AG04450 (cell line): ENCODE measurements at places on chromosomes 7 and 10.

DNA sequence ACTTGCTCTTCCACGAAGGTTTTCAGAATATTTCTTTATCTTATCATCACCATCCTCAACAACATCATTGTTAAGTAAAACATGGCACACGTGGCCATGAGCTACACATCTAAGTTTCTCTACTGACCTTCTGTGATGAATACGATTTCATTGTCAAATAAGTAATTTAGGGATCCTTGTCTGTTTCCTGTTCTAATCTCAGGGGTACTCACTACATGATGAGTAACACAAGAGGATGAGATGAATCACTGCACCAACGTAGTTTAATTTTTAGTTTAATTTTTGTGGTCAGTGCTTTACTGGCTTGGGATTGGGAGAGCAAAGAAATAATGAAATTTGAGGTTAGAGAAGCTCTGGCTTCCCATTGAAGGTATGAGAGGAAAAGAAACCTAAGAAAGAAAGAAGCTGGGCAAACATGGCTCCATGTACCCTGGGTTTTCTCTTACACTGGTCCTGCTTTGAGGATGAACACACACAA is 461.9 kb upstream of the KLF6 start:
- peak; percentile 79 for DNase-seq

- DNase-seq: no peak
Measured at GRCh38 chr7:140542228-140542603, 62.9 kb upstream of the MKRN1 start.

DNA sequence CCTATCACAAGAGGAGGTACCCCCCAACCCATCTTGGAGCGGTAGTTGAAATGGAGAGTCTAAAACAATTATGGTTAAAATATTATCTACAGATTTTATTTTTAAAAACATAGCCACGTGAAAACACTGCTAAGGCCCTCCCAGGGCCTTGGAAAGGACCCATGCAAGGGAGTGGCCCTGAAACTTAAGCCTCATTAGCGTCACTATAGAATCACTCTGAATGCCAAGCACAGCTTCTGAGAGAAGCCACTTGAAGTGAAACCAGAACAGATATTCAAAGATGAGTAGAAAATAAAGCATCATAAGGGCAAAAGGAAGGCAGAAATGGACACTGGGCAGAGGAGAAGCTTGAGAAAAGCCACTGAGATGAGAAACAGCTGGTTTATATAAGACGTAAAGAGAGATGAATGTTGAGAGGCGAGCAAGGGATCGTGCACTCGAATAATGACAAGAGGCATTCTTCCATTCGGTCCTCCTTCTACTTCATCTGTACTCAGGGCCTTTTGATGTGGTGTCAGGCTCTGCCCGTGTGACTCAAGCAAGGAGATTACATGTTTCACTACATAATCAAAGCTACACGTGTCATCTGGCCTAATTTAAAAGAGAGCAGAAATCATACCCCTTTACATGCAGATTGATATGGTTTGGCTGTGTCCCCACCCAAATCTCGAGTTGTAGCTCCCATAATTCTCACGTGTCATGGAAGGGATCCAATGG is 33.4 kb upstream of the SLC39A12 start:
- no peak for DNase-seq

DNA sequence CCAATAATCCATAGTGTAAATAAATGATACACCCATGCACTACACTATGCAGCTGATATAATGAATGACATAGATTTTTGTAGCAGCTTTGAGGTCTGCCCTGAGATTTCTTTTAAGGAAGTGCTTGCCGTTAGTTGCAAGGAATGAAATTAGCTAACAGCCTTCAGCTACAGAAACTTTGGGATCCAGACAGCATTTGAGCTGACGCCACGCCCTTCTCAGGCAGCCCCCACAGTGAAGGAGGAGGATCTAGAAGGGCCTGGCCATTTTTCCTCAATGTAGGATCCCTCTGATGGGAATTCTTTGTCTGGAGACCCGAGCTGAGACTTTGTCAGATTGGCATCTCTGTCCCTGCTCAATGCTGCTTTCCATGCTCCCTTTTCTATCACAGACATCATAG is 6.1 kb upstream of the PDK4 start:
- DNase-seq: no peak

GRCh38 chr7:111312966-111313365 is 222.0 kb downstream of the LRRN3 start:
- DNase-seq: no peak

DNA sequence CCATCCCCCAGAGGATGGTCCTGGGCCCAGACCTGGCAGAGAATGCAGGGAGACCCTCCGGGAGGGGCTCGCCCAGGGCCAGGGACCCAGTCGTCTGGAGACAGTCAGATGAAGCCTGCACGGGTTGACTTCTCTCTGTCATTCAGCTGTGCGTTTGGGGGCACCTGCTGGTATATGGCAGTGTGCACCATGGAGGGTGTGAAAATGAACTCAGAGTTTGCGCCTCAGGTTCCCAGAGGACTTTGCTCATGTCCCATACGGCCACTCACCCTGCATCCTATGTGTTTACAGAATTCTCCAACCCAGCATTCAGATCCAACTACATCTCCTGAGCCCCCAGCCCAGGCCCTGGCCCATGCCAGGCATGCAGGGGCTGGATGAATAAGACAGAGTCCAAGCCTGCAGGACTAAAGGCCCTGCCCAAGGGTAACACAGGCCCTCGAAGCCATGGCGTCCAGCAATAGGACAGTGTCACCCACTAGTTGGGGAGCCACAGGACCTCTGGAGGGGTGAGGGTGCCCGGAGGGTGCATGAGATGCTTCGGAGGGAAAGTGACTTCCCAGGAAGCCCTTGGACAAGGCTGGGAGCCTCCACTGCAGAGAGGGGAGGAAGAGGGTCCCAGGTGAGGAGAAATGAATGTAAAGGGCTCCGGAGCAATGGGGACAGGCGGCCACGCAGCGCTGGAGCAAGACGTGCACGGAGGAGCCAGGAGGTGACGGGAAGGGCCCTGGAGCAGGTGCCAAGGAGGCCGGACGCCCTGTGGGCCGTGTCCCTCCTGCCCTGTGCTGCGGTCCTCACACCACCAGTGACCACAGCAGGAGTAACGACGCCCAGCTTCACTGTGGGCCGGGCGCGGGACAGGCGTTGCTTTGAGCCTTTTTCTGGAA is 36.3 kb downstream of the CALML3 start:
- DNase-seq: no peak

GRCh38 chr10:30990971-30991646 is 40.6 kb downstream of the ZNF438 start:
- DNase-seq: no peak

DNA sequence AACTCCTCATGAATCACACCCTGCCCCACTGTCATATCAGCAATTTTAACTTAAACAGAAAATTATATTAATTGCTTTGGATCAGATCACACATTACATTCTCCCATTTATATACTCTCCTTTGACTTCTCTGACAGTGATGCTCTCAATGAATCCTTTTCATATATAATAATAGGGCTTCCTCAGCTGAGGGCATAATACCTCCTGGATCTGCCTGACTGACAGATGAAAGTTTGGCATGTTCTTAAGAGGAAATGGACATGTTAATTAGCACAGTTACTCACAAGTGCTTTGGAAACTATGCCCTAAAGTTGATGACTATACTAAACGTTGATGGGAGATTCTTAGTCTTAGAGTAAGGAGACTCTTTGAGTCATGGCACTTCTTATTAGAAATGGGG is 478.2 kb upstream of the LRRN3 start:
- DNase-seq: no peak

GRCh38 chr10:27383595-27384542 is 120.2 kb upstream of the RAB18 start:
- DNase-seq: no peak

DNA sequence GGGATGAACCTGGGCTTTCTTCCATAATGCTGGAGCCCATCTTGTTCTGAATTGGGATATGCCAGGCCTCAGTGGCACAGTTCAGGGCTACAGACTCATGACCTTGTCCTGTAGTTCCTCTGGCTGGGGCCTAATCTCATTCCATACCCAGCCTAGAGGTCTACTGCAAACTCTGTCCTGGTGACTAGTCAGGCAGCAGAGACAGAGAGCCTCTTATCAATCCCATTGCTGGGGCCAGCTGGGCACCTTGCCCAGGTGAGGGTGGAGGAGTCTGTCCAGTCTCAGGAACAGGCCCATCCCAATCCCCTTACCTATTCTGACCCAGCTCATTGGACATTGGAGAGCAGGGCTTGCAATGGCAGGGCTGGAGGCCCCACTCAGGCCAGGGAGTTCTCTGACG is 28.0 kb upstream of the COMTD1 start:
- DNase-seq: no peak

GRCh38 chr10:96344178-96344577 is 14.6 kb downstream of the OPALIN start:
- DNase-seq: no peak

DNA sequence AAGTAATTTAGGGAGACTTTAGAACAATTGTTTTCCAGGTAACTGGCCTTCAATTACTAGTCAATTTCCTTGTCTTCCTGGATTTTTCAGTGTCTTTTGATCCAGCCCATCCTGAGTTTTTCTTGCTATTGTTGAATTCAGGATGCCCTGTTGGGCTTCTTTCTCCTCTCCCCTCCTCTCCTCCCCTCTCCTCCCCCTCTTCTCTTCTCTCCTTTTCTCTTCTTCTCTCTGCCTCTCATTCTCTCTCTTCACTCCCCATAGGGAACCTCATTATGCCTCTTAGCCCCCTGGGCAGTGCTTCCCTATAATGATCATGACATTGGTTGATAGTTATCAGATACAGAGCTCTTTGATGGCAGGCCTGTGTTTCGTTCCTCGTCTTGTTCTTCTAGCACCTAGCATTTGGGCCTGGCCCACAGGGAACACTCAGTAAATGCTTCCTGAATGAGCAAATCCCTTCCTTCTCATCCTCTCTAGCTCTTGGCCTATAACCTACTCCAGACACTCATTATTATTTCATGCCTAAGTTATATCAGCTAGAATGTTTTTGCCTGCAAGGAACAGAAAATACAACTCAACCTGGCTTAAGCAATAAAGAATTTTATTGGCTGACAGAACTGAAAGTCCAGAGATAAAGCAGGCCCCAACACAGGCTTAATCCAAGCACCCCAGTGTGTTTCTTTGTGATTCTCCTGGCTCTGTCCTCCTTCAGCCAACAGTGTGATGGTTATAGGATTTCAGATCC is 56.8 kb downstream of the CACNB2 start:
- DNase-seq: no peak

DNA sequence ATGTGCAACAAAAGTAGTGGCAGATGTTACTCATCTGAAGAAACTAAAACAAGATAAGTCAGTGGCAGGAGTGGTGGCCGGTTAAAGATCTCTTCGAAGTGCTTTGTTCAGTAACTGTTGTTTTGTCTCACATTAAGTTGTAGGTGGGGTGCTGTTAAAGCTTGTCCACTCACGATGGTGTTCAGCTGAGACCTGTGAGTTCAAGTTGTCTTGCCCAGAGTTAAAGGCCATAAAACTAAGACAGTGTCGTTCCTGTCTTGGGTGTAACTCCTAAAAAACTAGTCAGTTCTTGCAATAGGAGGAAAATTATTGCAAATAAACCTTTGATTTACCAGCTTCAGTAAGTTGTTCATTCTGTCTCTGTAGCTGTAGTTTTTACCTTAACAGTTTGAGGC is 857 bp upstream of the FOXP2 start:
- no peak for DNase-seq

DNA sequence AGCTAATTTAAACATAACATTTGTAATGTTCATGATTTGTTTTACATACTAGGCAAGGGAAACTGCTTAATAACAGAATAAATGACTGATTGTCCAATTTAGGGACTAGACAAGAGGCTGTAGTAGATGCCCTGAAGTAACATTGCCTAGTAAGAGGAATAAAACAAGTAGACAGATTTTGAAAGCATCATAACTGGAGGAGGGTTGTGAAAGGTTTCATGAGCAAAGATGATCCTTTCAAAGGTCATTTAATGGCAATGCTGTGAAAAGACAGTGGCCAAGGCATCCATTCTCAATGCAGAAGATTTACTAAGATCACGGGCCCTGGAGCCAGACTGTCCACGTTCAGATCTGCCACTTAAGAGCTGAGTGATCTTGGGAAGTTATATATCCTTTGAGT is 44.8 kb upstream of the HHEX start:
- DNase-seq: no peak

DNA sequence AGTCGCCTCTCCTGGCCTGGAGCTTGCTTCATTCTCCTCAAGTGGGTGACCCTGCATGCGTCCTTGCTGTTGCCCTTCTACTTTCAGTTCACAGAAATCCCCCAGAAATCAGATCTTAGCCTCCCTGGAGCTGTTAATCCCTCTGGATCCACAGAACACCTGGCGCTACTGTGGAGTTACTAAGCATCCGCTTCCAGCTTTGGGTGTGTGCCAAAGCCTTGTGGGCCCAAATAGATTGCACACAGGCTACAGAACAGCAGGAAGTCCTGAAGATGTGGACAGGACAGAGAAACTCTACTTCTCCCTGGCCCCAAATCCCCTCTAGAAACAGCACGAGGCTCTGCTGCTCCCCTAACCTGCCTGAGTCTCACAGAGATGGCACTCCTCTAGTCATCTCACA is 36.6 kb upstream of the PDLIM1 start:
- DNase-seq: no peak

- no peak for DNase-seq
Measured at GRCh38 chr10:18310761-18311160, 170.5 kb downstream of the CACNB2 start.

- no peak for DNase-seq
Measured at GRCh38 chr10:86661161-86662025, 6.9 kb upstream of the LDB3 start.

DNA sequence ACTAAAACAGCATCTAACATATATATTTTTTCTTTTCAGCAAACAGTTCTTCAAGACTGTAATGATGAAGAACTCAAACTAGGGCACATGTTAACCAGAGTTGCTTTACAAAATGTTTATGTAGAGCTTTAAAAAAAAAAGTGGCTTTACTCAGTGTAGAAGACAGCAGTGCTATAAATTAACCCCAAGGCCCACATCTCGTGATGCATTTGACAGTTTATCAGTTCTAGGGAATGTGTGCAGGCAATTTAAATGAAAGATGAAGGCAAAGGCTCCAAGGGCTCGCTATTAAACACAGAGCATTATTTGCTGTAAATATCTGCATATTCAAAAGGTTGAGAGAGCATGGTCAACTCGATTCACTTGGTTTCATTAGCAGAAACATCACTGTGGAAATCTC is 558.1 kb downstream of the MAGI2 start:
- no peak for DNase-seq

DNA sequence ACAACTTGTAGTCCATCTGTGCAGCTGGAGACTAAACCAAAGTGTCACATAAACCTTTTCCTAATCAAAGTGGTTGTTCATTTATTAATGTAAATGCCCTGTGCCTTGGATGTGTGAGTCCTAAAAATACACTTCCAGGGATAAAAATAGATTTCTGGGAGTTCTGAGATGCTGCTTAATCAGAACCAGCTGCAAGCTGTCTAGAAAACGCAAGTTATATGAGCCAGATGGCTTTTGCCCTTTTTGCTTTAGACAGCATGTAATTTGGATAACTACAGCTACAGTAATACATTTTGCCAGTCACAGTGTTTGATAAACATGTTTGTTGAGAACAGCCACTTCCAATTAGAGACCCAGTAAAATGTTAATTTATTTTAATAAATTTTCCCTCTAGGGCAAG is 185.1 kb upstream of the PRPS1L1 start:
- peak; percentile 1 for DNase-seq

GRCh38 chr10:126455766-126456405 is 67.6 kb upstream of the ADAM12 start:
- no peak for DNase-seq
